ENCODE measurements at places on chromosomes 4 and X. TPM values are rescaled to one million over a fixed set of nuclear protein-coding genes. Genes with fewer than 3 reads are reported as not detected.
A peak's percentile ranks its signal among the peaks of the same experiment; 100 is the strongest.

The DUSP21 gene
- not detected for polyA plus RNA-seq

The ADH7 gene
- not detected for polyA plus RNA-seq

The LRAT gene
- 1.6 TPM for polyA plus RNA-seq

The TCEAL9 gene
- 135 TPM for polyA plus RNA-seq

The ANXA3 gene
- 81.3 TPM for polyA plus RNA-seq

DNA sequence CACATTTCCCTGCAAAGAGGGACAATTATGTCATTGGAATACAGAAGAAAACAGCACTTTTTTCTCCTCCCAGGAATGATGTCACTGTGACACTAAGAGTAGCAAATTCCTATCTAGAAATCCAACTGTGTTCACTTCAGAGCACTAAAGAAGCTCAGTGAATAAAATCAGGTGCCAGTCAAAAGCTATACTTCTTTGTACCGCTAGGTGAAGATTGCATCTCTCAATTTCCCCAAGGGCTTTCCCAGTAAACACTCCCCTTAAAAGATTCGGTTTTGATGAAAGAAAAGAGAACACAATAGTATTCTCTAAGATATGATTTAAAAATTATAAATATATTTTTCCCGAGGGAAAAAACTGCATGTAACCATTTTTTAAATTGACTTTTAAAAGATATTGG lies 104.7 kb upstream of the MID1 start:
- DNase-seq, result no peak

GRCh38 chrX:39953879-39954278 lies 143.9 kb downstream of the BCOR start:
- peak; percentile 54 for DNase-seq

GRCh38 chrX:147912093-147912801 lies 528 bp downstream of the FMR1 start:
- DNase-seq, result no peak

DNA sequence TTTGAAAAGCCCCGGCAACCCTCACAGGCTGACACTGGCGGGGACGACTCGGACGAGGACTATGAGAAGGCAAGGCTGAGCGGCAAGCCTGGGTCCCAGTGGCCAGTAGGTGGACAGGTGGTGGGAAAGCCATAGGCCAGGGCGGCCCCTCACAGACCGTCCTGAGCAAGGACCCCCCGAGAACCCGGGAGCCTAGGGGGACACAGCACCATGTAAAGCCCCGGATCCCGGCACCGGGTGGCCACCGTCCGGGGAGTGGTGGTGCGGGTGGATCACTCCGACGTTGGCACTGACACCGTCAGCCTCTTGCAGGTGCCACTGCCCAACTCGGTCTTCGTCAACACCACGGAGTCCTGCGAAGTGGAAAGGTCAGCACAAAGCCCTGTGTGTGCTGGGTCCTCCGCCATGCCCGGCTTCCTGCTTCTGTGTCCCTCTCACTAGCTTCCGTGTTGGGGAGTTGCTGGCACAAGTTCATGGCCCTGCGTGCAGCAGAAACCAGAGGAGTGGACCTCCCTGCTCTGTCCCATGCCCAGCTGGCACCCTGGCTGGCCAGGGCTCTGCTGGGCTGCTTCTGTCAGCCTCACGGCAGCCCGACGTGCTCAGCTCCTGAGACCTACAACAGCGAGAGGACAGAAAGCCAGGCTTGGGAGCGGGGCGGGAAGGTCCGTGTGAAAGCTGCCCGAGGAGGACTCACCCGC lies 11.9 kb upstream of the ADD1 start:
- DNase-seq, result no peak

DNA sequence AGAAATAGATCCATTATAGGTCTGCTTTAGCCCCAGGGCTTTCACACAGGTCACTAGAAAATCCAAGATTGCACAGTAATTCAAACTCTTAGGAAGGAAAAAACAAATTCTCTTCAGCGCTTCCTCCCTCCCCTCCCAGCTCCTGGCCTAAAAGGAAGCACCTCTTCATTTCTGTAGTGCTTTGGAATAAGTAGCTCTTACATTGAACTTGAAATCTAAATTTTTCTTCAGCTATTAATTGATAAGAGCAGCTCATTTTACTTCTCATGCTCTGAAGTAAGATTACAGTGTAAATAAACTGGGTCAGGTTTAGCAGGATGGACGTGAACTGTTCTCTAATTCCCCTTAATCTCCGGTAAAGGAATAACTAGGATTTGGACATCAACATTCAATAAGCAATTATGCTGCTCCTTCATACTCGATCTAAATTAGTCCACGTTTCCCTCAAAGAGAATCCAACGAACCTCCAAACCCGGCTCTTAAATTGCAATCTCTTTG lies 10.9 kb upstream of the SEL1L3 start:
- DNase-seq, result no peak

DNA sequence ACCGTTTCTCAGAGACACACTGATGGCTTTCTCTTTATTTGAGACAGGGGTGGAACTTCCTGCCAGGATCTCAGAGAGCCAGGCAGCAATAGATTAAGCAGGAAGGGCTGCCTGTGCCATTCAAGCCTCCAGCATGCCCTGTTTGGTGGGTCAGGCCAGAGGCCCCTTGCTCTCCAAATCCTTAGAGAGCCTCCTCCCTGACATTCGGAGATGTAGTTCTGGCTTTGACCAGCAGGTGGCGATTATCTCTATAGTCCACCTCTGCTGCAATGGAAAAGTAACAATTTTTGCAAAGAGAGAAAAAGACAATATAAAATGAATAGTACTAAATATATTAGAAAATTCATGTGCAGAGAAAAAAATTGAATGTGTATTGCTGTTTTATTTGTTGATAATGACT lies 93.9 kb downstream of the NXF2B start:
- DNase-seq, result peak; percentile 9

GRCh38 chr4:189504220-189504619 lies 436.5 kb upstream of the FRG1 start:
- DNase-seq, result no peak

DNA sequence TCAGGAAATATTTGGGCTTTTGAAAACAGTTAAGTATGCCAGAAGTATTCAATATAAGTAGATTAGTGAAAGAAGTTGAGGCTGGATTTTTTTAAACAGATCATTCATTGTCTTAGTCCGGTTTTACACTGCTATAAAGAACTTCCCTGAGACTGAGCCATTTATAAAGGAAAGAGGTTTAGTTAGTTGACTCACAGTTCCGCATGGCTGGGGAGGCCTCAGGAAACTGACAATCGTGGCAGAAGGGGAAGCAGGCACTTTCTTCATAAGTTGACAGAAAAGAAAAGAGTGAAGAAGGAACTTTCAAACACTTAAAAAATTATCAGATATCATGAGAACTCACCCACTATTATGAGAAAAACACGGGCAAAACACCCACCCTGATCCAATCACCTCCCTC lies 31.1 kb upstream of the CYLC1 start:
- DNase-seq, result no peak

DNA sequence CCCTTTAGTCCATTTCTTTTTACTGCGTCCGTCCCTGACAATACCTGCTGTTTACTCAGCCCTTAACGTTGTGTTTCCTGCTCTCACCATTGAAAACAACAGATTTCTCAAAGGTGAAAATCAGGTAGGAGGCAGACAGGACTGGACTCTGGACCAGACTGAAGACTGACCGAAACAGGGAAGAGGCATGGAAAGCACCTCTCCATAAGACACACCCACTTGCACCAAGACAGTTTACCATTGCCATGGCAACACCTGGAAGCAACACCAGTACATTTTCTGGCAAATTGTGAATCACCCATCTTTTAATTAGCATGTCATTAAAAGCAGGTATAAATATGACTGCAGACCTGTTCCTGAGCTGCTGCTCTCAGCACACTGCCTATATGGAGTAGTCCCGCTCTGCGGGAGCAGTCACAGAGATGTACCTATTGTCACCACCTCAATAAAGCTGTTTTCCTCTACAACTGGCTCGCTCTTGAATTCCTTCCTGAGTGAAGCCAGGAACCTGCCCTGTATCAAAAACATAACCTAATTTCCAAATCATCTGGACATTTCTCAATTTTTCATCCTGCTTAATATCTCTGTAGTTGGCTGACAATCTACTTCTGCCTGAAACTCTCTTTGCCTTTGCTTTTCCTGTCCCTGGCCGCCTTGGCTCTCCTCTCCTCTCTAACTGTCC lies 117.0 kb downstream of the RNF150 start:
- no peak for DNase-seq
